ENCODE measurements at places on chromosomes 11 and 22. TPM values are rescaled to one million over a fixed set of nuclear protein-coding genes. Genes with fewer than 3 reads are reported as not detected.

- DNase-seq = no peak
Observed at GRCh38 chr11:1665313-1665712, 31.7 kb upstream of the KRTAP5-6 start.

DNA sequence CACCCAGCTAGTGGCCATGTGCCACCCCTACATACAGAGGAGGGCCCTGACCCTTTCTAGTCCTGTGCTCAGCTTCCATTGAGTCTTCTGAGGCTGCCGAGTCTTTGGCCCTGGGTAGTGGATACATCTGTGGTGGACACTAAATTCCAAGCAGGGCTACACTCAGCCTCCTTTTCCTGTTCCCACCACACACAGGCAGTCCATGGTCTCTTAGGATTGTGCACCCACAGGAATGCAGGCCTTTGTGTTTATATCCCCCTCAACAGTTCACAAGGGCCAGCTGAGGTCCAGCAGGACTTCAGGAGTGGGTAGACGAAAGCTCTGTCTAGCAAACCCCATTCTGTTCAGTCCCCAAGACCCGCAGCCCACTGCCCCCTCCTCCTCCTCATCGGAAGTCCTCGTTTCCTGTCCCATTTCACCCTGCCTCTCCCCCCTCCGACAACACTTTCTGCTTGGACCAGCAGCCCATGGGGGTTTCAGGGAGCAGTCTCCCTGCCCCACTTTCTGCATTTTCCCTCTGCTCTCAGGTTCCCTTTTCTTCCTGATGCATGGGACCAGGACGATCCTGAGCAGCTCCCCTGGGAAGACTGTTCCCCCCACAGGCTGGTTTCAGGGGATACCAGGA, 91.8 kb downstream of the SWAP70 start:
- peak; percentile 53 for DNase-seq

DNA sequence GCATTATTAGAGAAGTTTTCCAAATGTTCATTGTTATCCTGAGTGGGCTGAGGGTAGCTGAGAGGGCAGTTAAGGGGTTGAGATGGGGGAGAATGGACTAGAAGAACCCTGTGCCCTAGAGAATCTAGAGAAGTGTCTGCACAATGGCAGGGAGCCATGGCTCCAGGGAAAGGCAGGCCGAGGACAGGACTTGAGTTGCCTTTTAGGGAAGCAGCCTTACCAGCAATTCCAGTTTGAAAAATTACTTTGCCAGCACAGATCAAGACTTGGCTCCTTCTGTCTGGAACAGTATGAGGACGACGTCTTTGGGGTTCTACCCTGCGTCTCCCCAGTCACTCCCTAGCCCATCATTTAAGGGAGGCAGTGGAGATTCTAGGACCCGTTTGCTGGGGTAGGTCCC, 25.7 kb upstream of the MICAL3 start:
- no peak for DNase-seq

DNA sequence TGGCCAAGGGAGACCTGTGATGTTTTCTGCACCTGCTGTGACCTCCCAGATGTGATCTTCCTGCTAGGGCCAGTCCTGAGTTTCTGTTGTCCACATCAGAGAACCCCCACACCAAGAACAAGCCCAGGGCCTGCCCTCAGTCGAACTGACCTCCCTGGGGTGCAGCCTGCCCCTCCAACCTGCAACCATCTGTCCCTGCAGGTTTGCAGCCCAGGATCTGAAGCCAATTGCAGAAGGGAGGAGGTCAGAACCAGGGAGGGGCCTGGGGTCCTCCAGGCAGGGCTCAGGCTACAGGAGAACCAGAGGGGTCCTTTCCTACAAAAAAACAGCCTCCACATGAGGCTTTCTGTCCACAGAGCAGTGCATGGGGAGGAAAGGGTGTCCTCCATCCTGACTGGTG, 807 bp downstream of the TRIM3 start:
- no peak for DNase-seq

Gene PRR33
- total RNA-seq = not detected

- DNase-seq = no peak
Observed at GRCh38 chr11:133258751-133259150, 273.6 kb downstream of the OPCML start.

DNA sequence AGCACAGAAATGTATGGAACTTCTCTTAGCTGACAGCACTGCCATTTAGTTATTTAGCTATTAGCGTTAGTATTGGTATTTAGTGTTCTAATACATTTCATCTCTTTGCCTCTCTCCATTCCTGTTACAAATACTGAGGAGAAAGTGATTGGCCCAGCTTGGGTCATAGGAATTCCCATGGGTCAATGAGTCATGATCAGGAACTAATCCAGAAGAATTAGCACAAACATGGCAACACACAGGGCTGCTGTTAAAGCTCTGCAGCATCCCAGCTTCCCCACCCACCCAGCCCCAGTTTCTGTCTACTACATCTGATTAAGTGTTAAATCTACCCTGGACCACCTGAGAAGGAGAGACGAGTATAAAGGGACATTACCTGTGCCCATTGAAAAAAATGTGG, 36.1 kb downstream of the PDGFD start:
- no peak for DNase-seq

GRCh38 chr11:101264306-101264705, 134.7 kb upstream of the PGR start:
- DNase-seq = no peak

Gene P2RY6
- not detected for total RNA-seq

Gene CASP12
- total RNA-seq = not detected

GRCh38 chr22:19761725-19762567, 1.4 kb downstream of the TBX1 start:
- DNase-seq = no peak

GRCh38 chr11:97048481-97048880, 658.7 kb downstream of the JRKL start:
- DNase-seq = no peak

GRCh38 chr22:37734964-37735451, 38.2 kb downstream of the TRIOBP start:
- no peak for DNase-seq

- no peak for DNase-seq
Observed at GRCh38 chr11:85828640-85828978, 17.7 kb upstream of the SYTL2 start.

DNA sequence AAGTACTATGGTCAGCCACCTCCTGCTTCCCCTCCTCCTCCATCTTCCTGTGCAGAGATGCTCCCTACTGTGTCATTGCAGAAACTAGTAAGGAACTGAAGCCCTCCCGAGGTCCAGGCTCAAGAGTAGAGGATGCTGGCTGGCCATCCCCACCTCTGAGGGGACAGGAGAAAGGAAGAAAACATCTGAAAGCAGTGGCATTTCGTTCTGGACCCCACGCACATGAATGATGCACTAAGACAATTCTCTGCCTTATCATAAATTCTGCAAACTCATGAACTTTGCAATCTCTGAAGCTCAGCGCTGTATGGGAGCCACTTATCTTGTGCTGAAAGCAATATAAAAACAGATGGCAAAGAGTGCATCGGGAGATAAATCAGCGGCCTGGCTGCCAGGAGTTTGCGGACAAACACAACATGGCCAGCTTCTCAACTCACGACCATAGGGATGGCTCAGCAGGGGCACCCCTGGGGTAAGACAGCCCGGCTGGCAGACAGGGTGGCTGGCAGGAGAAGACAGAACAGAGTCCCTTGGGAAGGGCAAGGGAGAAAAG, 306.4 kb downstream of the NXPE2 start:
- no peak for DNase-seq

Gene CCDC88B
- total RNA-seq = 172 TPM

- DNase-seq = no peak
Observed at GRCh38 chr11:57793351-57794115, 31.9 kb downstream of the CTNND1 start.

DNA sequence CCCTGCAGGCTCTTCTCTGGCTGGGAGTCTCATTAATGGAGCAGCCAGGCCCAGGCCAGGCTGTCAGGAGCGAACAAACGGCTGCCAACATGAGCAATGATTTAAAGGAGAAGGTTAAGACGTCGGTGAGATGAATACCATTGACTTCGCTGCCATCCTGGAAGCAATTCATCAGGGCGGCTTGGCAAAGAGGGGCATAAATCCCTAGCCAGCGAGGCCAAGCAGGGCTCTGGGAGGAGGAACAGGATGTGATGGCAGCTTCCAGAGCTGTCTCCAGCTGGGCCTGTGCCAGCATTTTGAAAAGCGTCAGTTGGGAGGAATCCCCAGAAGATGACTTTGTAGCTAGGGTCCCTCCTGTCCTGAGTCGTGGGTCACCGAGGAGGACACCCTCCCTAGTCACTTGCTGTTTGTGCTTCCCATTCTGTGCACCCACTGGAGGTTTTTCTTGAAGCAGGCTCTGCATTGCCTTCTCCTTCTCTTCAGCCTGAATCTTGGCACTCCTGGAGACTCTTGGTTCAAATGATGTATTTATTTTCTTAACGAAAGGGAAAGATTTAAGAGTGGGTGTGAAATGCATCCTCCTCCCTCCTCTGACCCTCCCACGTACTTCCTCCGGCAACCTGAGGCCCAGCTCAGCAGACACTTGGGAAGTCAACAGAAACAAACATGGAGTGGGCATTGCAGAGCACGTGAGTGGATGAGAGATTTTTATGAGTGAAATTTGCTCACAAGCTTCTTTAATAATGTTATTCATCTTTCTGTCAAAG, 476.3 kb upstream of the CADM1 start:
- DNase-seq = no peak

Gene MLC1
- total RNA-seq = not detected

Gene DENND5A
- 41.3 TPM for total RNA-seq

DNA sequence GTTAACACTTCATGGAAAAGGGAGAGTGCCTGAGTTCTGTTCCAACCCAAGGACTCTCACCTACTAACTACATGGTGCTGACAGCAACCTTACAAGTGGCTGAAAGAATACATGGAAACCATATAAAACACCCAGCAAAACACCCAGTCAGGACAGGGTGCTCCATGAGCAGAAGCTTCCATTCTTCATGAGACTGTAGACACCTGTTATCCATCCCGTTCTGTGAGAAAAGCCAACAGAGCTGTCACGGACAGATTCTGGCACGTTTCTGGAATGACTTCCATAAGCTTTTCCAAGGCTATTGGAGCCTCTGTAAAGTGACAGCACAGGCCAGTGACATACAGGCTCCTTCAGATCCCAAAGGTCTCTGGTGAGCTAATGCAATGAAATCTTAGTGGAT, 23.2 kb downstream of the PRR14L start:
- DNase-seq = no peak

- no peak for DNase-seq
Observed at GRCh38 chr11:123678246-123678645, 23.8 kb upstream of the SCN3B start.

DNA sequence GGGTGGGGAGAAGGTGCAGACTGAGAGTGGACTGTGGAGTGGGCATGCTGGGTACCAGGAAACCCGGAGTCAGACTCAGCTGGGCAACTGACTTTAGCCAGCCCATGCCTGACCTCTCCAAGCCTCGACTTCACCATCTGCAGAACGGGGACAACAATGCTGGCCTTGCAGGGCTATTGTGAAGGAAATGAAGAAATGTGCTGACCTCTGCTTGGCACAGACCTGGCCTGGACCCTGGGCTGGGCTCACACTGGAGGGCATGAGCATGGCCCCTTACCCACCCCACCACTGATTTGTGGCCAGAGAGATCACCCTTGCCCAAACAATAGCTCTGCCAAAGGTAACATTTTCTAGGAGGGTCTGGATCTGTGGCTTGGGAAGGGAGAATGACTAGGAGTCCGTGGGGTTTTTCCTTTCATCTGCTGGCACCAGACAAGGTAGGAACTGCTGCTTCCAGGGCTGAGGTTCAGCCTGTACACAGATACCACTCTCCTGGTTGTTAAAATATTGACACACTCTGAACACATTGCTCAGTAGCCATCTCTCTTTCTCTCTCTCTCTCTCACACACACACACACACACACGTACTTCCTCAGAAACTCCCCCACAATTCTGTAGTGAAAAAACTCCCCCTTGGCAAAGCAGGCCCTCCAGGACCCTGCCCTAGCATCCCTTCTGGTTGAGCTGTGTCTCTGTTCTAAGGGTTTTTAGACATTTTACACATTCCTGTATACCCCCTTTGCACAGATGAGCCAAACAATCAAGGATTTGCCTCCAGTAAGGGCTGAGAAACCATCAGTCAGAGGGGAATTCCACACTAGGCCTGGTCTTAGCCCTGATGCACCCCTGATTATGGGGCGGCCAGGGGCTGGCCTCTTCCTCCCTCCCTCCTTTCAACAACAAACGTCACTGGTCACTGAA, 1.0 kb downstream of the MOGAT2 start:
- DNase-seq = no peak

GRCh38 chr11:59724066-59724465, 10.4 kb upstream of the OR10V1 start:
- no peak for DNase-seq

Gene CD3E
- 1.0 TPM for total RNA-seq

- no peak for DNase-seq
Observed at GRCh38 chr11:132590554-132590953, 941.7 kb downstream of the OPCML start.

DNA sequence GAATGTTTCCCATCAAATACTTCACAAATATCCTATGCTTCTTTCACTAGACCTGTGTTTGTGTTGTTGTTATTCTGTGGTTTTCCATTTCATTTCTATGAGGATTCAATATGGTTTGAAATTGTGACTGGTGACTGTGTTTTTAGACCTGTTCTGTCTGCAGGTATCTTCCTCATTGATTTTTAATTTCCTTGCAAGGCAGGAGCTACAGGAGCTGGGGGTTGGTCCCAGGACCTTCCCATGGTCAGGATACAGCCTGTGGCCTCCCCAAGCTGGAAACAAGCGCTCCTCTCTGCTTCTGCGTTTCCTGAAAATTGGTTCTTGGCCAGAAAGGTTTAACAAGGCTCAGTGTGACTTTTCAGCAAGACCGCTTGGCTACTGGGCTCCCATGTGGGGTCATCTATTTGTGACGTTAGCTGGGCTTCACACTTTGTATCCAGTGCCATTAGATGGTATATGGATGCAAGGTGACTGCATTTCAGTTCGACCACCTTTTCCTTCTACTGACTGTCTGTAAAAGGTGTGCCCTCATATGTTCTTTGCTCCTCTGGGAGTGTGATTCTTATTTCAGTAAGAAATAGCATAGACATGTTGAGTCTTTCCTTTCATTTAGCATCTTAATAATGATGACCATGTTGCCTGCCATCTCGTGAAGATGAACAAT, 21.5 kb downstream of the IGLL5 start:
- DNase-seq = no peak

All from B cell (primary cell).